ENCODE measurements at places on chromosomes 1 and 21.

- peak; percentile 61 for DNase-seq
Measured at GRCh38 chr1:38858833-38859560, 575 bp downstream of the RRAGC start.

GRCh38 chr1:165598676-165599059 lies 32.4 kb upstream of the MGST3 start:
- peak; percentile 11 for DNase-seq

DNA sequence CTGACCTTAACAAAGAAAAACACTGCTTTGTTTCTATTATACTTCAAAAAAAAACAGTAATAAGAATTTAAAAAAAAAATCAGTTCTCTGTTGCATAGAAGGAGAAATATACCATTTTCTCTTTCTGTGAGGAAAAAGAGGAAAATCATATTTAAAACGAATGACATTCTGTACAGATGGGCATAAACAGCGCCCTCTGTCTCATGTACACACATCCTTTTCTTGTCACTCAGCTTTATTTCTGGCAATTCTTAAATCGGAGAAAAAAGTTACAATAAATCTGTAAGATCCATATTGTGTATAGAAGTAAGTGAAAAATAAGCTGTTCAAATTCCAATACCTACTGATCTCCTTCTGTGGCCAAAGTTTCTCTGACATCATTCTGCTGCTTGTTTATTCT lies 245.4 kb downstream of the SMYD3 start:
- DNase-seq: no peak

GRCh38 chr1:67889466-67889865 lies 56.2 kb upstream of the GNG12 start:
- no peak for DNase-seq

- DNase-seq: no peak
Measured at GRCh38 chr1:32399843-32400242, 5.6 kb upstream of the BSDC1 start.

GRCh38 chr1:11042995-11043874 lies 3.8 kb downstream of the MASP2 start:
- no peak for DNase-seq

DNA sequence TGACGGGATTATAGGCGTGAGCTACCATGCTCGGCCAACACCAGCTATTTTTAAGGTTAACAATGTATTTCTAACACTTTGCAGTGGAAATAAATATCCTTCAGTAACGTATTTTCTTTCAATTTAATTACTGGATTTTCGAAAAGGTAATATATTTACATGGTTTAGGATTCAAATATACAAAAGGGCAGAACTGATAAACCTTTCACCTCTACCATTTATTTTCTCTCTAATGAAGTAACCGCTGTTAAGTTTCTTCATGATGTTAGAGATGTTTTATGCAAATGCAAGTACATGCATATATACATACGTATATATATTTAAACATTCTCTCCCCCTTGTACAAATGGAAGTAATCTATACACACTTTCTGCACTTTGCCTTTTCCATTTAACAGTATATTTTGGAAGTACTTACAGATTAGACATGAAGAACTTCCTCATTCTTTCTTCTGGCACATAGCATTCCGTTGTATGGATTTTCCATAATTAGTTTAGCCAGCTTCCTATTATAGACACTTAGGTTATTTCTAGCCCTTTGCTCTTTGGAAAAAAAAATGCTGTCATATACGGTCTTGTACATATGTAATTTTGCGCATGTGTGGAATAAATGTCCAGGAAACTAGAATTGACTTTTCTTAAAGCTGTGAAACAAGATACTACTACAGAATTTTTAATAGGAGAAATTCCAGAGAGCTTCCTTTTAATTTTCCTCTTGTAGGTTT lies 14.9 kb upstream of the HJV start:
- DNase-seq: no peak

GRCh38 chr1:95232646-95233318 lies 1.2 kb upstream of the RWDD3 start:
- DNase-seq: peak; percentile 77

DNA sequence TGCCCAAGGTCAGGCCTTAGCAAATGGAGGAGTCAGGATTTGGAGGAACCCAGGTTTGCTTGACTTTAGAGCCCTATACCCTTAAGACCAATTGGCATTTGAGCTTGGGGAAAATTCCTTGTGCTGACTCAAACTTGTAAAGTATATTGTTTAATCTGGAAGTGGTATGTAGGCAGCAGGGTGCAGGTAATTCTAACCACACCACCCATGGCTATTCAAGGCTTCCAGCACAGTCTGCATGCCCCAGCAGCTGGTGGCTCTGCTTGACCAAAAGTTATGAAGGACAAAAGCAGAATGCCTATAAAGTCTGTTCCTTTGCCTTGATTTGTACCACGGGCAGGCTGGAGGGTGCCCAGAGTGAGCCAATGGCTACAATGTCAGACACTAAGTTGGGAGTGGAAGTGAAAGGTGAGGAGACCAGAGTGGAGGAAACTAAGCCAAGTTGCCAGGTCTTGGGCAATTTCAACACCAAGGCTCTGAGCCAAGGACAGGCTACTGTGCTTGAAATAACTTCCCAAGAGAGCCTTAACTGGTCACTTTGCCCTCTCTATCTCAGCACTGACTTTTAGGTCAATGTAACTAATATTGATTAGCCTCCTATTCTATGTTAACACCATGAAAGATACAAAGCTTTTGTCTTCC lies 4.7 kb upstream of the G0S2 start:
- no peak for DNase-seq

- DNase-seq: no peak
Measured at GRCh38 chr1:173447224-173447623, 29.9 kb upstream of the PRDX6 start.

DNA sequence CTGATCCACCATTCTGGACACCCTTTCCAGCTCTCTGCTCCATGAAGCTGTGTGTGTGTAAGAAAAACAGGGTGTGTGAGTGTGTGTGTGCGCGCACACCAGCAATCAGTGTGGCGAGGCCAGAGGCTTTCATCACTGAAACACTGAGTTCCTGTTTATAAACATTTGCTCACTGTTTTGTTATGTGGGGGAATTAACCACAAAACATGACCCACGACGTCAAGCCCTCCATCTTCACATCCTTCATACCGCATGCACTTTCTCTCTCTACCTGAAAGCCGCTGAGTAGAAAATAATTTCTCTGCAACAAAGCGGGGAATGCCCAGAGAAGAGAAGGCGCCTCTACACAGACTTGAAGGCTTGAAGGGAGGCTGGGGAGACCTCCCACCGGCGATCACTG lies 148.9 kb upstream of the IRF2BP2 start:
- no peak for DNase-seq

DNA sequence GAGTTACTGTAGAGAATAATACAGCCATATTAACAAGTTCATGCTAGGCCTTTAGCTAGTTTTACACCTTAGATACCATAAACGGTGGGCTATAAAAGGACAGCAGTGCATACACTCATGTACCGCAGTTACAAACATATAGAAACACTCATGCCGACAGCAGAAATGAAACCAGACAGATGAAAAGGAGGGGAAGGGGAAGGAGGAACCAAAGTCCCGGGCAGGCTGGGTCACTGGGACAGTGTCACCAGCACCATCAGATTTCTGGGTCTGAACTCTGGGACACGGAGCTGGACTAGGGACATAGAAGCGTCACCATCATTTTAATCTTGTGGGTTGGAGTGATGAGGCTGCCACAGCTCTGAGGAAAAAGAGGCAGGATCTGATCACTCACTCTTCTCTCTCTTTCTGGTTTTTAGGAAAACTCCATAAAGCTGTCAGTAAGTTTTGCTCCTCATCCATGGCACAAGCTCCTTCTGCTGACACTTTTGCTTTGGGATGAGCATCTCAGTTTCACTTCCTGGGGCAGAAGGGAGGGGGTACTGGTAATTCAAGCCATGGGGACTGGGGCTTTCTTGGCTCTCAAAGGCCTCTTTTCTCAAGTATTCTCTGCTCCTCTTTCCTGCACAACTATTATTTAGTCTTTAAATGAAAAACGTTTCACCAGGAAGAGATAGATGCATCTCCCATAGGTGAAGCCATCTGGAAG lies 7.8 kb upstream of the ZNF691 start:
- no peak for DNase-seq

DNA sequence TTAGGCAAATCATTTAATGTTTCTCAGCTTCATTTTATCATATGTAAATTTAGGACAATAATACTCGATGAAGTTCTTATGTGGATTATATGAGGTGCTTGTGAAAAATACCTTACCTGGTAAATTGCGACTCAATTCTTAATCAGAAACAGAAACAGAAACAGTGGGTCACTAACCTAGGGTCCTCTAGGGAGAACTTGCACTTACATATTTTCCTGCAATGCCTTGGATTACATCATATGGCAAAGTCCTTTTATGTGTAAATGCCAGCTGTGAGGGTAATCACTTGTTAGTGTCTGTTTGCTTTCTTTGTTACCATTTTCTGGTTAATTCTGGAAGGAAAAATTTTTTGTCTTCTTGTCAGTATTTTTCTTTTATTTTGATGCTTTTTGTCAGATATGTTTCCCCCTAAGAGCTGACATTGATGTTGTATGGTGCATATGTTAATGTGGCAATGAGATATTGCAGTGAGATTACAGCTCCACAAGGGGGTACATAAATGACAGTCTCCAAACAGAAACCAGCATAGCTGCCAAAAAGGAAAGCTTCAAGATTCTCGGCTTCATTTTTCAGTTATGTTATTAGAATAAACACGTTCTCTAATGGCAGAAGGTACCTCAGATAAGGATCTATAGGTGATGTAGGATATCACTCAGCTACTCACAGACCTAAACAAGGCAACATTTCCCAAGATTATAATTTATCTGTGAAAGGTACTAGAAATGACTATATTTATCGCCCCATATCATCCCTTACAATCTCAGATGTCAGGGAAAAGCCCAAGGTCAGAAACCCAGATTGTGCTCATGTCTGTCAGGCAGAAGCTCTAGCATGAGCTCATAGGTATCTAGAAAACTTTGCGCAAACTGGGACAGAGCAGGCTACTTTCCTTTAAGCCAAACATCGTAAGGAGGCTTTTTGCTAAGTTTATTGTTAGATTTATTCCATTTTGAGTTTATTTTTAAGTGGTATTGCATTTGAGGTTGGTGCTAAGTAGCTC lies 119.9 kb downstream of the FASLG start:
- no peak for DNase-seq

- no peak for DNase-seq
Measured at GRCh38 chr21:16578912-16579311, 849.1 kb downstream of the USP25 start.

DNA sequence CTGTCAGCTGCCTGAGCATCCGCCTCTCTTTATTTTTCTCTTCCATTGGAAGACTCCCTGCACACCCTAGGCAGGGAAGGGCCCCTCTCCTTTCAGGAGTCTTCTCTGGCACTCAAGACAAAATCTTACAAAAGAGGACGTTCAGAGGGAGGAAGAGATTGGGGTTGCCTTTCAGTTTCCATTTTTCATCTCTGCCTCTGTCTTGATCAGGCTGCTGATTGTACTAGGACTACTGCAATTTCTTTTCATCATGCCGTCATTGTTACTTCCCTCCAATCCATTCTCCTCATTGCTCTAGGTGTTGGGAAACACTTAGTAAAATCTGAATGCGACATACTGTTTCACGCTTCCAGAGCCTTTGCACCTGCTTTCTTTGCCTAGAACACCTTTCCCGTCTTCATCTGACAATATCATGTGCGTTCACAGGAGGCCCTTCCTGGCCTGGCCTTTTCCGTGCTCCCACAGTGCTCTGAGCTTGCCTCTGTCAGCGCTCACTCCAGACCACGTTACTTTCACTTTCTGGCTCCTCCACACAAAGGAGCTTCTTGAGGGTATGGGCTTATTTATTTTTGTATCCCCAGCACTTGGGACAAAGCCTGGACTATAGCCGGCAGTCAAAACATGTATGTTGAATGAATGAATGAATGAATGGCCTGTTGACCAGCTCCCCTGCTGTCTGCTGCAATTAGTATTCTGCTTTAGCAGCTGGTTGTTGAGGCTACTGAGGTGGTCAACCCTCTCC lies 10.9 kb downstream of the LRRC71 start:
- DNase-seq: no peak

DNA sequence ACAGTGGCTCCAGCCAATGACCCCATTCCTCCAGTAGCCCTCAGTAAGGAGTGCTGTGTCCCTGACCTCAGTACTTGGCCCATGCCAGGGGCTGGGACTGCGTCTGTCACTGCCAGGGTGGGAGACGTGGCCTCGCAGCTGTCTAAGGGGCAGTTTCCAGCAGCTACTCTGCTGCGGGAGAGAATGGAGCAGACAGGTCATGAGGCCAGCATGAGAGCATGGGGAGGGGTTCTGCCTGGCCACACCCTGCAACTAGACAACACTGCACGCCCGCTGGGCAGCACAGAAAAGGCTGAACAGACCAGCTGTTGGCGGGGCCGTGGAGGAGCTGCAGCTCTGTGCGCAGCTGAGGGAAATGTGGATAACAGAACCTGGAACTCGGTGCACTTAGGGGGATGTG lies 91.6 kb upstream of the COL6A1 start:
- no peak for DNase-seq

Data from body of pancreas (tissue), 4 donors.